Posterior cingulate gyrus (tissue), 11 donors: ENCODE measurements at places on chromosomes 13 and 19.
A peak's percentile ranks its signal among the peaks of the same experiment; 100 is the strongest.

DNA sequence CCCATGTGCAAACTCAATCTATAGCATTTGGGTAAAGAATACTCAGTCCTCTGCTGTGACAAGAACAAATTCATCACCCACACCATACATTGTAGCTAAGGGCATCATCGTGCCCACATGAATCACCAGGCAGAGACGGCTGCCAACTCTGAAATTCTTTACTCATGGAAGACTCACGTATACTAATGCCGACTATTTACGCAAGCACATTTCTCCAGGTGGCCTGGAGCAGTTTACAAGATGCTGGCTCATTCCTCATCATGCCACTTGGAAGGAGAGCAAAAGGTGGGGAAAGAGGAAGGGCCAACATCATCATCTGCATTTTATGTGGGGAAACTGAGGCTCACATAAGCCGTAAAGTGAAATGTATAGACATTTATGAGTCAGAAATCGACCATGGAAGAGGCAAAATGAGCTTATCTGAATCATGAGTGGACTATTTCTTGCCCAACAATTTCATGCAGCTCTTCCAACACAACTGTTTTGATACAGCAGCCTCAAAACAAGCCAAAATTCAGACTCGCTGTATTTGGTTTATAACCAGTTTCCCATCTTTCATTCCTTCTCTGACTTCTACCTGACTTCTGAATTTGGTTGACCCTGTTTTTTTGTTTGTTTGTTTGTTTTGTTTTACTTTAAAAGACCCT is 213.9 kb upstream of the SERP2 start:
- no peak for DNase-seq

GRCh38 chr19:1673645-1674292 is 21.4 kb upstream of the TCF3 start:
- no peak for DNase-seq

GRCh38 chr13:65808061-65808460 is 1422.1 kb downstream of the PCDH9 start:
- DNase-seq, result no peak

GRCh38 chr13:109669234-109669612 is 117.2 kb downstream of the IRS2 start:
- no peak for DNase-seq

DNA sequence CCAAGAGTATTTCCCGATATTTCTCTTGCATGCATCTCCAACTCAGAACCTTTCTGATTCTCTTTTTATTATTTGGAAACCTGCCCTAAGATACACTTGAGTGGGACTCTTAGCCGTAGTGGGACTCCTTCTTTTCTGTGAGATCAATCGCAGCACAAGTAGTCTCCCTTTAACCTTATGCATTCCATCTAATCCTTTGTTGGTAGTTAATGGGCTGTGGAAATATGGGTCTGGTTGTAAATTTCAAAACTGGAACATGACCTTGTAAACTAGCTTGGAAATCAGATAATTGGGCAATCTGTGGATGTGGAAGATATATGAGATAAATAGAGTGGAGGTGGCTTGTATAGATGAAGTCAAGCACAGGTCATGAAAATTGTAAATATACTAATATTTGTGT is 350.0 kb downstream of the NDFIP2 start:
- no peak for DNase-seq

DNA sequence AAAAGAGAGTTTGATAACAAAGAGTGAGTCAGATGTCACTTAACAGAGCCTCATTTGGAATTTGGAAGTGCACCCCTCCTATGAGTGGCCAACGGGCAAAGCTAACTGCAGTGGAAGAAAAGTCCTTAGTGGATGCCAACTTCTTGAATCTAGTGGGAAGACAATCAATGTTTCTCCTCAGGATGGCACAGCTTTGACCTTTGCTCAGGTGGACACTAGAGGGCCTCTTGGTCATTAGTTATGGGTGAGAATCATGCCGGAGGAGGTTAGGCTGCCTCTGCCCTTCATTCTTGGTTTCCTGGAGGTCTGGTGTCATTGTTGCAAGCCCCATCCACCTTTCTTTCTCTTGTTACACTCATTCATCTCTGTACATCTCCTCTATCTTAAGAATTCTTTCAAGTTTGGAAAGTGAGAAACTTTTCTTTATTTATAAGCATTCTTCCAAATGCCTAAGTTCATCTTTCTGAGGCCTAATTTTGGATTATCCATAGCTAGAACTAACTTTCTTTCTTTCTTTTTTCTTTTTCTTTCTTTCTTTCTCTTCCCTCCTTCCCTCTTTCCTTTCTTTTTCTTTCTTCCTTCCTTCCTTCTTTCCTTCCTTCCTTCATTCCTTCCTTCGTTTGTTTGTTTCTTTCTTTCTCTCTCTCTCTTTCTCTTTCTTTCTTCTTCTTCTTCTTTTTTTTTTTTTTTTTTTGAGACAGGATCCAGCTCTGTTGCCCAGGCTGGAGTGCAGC is 327.2 kb upstream of the TSHZ3 start:
- no peak for DNase-seq

GRCh38 chr13:91406619-91407018 is 8.2 kb downstream of the GPC5 start:
- DNase-seq, result no peak

GRCh38 chr13:99103536-99103935 is 97.1 kb upstream of the UBAC2 start:
- no peak for DNase-seq

DNA sequence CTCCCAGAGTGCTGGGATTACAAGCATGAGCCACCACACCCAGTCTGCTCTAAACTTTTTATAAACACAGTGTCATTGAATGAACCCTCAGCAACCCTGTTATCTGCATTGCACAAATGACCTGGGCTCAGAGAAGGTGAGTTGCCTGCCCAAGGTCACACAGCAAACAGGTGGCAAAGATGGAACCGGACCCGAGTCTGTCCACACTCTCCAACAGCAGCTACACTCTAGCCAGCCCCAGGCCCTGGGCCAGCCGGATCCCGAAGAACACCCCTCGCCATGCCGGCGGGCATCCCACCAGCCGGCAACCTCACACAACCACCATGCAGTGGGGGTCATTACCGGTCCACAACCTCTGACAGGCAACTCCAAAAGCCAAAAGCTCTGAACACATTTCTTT is 14.5 kb downstream of the ERCC2 start:
- DNase-seq, result no peak

GRCh38 chr13:40333226-40333625 is 333.2 kb downstream of the FOXO1 start:
- DNase-seq, result no peak

GRCh38 chr13:44523146-44524015 is 52.7 kb downstream of the TSC22D1 start:
- DNase-seq, result no peak

GRCh38 chr19:42124386-42124901 is 7.8 kb downstream of the POU2F2 start:
- DNase-seq, result no peak

DNA sequence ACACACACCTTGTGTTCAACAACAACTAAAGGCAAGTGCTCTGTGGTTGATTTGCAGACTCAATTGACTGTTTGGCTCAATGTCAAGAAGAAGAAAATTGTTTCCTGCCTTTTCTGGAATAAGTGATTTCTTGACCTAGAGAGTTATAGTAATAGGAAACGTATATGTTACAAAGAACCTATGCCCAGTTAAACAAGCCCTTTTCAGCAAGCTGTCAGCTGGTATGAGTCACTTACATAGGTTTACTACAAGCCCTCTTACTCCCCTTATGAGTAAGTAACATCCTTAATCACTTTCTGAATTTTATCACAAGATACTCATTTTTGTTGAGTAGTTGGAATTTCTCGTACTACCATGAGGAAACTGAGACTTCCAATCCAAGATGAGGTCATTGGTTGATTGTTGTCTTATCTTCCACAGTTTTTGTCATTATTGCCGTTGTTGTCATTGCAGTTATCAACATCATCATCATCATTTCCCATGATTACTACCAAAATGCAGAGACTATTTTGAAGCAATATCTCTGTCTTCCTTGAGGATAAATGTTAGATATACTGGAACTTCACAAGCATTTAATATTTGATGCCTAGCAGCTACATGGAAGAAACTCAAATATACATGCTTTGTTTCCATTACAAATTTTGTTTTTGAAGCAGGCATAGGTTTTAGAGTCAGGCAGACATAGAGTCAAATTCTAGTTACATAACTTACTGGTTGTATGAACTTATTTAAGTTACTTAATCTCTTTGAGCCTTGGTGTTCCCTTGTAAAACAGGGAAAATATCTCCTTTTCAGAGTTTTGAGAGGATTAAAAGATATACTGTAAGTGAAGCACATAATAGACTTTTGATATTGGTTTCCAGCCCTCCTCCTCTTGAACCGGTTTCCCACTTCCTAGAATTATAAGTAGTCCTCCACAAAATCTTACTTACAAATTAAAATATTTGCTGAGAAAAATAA is 106.0 kb downstream of the RAP2A start:
- no peak for DNase-seq

DNA sequence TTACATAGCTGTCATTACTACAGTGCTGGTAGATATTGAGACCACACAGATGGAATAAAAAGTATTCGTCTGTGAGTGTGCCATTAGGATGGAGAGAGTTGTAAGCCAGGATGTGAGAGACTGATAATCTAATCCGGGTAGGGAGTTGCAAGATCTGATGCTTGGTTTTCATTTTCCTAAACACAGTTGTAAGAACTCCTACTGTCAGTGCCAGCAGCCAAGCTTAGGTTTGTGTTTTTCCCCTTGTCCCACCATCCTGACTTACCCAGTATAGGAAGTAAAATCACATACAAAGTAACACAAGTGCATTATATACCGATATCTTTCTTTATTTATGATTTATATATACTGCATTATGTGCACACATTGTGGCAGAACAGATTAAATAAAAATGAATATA is 726.4 kb upstream of the PCDH20 start:
- DNase-seq, result no peak

GRCh38 chr19:47322058-47322457 is 9.9 kb upstream of the C5AR2 start:
- no peak for DNase-seq

GRCh38 chr13:32284927-32285632 is 30.1 kb downstream of the ZAR1L start:
- DNase-seq, result no peak

GRCh38 chr13:73972545-73972944 is 161.7 kb downstream of the KLF12 start:
- DNase-seq, result no peak

DNA sequence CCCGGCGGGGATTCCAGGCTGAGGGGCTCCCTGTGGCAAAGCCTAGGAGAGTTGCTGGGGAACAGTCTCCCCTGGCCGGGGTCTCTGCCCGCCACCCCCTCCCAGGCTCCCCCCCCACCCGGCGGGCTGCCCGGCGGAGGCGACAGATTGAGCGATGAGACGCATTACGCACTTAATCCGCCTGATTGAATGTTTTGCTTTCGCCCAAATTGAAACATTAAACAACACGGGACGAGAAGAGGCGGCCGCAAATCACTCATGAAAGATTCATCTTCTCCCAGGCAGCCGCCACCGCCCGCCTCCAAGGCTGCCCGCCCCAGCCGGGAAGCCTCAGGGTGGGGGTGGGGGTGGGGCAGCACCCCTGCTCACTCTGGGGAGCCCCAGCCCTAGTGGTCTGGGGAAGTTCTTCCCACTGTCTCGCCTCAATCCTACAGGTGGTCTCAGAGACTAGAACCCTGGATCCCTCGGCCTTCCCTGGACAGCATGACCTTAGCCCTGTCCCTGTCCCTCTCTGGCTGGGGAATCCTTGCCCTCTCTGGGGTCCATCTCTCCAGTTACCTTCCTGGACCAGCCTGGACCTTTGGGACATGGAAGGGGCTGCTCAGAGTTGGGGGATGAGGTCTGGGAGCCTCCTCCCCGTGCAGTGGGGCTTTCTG is 7.6 kb upstream of the ERFL start:
- no peak for DNase-seq

DNA sequence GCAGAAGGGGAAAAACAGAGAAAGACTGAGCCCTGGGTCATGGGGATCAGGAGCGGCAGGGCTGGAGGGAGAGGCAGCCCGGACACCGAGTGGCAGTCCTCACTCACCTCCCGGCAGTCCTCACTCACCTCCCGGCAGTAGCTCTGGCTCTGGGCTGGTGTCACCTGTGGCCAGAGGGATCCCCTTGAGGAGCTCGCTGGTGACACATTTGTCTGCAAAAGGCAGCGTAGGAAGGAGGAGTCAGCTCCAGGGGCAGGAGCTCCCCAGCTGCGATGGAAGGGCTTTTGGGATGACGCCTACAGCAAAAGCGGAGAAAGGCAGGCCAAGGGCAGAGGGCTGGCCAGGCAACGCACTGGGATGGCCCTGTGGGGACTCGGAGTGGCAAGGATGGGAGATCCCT is 739 bp downstream of the EIF3G start:
- no peak for DNase-seq

- DNase-seq, result no peak
Observed at GRCh38 chr13:30413842-30414241, 8.5 kb upstream of the UBE2L5 start.

DNA sequence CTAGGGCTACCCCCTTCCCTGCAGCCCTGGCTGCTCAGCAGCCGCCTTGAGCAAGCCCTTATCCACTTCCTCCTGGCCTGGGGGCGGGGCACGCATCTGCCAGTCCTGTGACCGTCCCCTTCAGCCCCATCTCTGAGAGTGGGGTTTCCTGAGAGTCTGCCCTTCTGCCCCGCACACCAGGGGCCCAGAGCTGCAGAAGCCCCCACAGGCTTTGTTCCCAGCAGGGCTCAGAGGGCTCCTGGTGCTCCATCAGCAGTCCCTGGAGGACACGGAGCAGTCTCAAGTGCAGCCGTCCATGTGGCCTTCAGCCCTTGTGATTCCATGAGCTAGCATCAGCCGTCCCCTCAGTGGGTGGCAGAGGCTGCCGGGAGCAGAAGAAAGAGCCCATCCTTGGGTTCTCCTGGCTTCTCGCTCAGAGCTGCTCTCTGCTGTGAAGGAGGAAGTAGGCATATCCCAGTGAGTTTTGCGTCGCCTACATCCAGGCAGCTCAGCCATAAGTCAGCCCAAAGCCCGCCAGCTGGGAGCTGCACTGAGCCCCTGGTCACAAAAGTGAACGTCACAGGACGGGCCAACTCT is 16.3 kb downstream of the MYO9B start:
- no peak for DNase-seq

DNA sequence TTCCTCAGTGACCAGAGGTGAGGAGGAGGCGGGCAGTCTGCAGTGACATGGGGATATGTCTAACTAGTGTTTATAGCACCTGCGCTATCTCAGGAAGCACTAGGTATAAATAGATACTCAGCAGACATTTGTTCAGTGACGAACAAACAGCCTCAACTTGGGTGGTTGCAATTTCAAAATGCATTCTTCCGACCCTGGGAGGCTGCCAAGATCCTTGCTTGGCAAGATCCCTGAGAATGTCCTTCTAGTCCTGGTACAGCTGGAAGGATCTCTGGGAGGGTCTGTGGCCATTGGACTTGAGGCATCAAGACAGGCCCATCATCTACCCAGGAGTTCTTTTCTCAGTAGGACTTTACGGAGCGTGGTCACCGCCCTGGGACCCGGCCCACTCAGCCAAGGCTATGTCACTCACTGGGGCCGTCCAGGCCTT is 299.5 kb downstream of the ZNF536 start:
- DNase-seq, result no peak

GRCh38 chr19:40281381-40282208 is 3.5 kb downstream of the AKT2 start:
- peak; percentile 26 for DNase-seq
